ENCODE measurements at places on chromosomes 6 and 20.

GRCh38 chr6:116419069-116419786 is 41.9 kb upstream of the CALHM6 start:
- DNase-seq, result no peak

- DNase-seq, result no peak
Observed at GRCh38 chr20:1867495-1868260, 27.5 kb upstream of the SIRPA start.

DNA sequence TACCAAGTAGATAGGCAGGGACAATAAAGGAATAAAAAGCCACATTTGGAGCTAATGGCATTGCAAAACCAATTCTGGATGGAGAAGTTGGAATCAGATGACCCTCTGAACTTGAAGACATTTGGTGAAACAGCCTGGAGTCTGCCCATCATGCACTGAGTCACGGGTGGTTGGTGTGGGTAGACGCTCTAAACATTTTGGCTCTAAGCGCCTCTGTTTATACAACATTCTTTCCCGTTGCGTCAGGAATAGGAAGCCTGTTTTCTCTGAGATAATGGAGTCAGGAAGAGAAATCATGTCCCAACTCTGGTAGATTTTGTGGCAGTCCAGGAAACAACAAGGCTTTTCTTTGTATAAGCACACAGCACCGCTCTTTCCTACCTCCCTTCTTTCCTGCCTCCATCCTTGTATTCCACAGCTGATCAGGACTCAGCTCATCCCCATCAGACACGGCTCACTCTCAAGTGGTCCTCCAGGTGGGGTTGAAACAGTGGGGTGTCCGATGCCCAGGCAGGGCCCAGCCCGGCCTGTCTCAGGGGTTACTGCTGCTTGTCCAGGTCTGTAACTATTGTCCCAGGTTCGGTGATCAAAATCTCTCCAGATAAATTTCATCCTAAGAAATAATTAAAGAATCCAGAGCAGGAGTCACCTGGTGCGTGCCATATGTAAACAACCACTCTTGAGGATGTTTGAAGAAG is 12.1 kb upstream of the RAMACL start:
- DNase-seq, result peak; percentile 37

DNA sequence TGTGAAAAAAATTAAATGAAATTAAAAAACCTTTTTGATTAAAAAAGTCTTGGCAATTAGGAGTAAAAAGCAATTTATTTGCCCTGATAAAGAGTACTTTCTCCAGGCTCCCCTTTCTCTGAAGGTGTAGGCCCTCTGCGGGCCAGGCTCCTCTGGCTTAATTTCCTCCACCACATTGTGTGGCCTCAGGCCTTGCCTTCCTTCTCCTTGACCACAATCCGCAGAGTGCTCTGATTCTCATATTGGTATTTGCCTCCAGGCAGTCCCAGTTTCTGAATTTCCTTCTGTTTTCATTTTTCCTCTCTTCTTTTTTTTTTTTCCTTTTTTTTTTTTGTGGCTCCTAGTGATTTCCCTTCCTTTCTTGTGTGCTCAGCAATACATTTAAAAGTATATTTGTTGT is 96.4 kb downstream of the AIG1 start:
- no peak for DNase-seq

GRCh38 chr6:6246544-6246943 is 73.9 kb downstream of the F13A1 start:
- no peak for DNase-seq

- no peak for DNase-seq
Observed at GRCh38 chr20:62321521-62321948, 18.7 kb downstream of the ADRM1 start.

DNA sequence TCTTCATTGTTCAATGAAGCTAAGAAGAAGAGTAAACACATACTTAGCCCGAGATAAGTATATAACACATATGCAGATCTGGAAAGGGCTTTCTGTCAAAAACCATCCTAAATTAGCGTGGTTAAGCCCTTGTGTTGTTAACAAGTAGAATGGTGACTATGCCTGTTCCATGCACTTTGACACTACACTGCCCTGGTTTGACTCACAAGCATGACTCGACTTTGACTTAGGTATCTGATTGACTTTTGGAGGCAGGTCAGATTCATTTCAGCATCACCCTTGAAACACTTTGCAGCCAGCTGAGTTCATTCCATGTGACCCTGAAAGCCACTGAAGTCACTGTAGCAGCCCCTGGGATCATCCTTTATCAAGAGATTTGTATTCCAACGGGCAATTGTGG is 239.8 kb downstream of the TBX18 start:
- no peak for DNase-seq

- no peak for DNase-seq
Observed at GRCh38 chr20:58523072-58523970, 8.1 kb upstream of the APCDD1L start.

DNA sequence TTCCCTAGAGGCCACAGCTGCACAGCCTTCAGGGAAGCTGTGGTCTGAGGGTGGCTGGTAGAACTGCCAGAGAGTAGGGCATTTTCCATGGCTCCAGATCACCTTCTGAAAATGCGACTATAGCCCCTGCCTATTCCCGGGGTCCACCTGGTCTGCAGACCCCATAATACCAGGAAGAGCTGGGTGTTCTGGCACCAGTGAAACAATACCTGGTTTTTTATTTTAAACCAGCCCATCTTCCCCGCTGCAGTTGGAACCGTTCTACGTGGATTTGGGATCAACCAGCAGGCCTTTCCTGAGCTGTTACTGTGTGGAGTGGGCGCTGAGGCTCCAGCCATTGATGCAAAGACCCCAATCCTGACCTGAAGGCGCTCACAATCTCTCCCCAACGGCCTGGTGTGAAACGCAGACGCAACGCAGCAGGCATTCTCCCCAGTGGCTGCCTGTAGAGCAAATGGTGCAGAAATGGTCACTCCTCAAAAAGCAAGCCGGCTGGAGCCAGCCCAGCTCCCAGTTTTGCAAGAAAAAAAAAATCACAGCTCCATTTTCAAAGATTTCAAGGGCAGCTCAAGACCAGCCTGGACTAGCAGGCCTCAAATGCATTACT is 11.3 kb downstream of the NPEPL1 start:
- DNase-seq, result no peak

GRCh38 chr20:44370639-44371218 is 15.2 kb downstream of the HNF4A start:
- DNase-seq, result no peak

GRCh38 chr6:158544428-158544827 is 15.5 kb upstream of the TMEM181 start:
- DNase-seq, result no peak

GRCh38 chr6:13488015-13488895 is 855 bp upstream of the GFOD1 start:
- no peak for DNase-seq

GRCh38 chr6:142797159-142797558 is 147.8 kb downstream of the HIVEP2 start:
- no peak for DNase-seq

- no peak for DNase-seq
Observed at GRCh38 chr6:133208183-133208755, 32.9 kb upstream of the EYA4 start.

DNA sequence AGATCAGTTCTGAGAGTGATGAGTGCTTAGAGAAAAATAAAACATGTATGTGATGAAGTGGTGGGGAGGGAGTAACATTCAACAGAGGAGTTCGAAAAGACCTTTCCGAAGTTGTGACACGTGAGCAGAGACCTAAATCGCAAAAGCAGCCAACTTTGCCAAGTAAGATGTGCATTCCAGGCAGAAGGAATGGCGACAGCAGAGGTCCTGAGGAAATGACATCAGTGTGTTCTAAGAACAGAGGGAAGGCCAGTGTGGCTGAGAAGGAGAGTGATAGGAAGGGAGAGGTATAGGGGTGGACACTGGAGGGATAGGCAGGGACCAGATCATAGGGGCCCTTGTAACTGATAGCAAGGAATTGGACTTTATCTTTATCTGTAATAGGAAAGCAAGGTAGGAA is 51.3 kb downstream of the ADAT2 start:
- DNase-seq, result no peak

GRCh38 chr6:37779111-37779800 is 40.3 kb upstream of the ZFAND3 start:
- DNase-seq, result no peak

DNA sequence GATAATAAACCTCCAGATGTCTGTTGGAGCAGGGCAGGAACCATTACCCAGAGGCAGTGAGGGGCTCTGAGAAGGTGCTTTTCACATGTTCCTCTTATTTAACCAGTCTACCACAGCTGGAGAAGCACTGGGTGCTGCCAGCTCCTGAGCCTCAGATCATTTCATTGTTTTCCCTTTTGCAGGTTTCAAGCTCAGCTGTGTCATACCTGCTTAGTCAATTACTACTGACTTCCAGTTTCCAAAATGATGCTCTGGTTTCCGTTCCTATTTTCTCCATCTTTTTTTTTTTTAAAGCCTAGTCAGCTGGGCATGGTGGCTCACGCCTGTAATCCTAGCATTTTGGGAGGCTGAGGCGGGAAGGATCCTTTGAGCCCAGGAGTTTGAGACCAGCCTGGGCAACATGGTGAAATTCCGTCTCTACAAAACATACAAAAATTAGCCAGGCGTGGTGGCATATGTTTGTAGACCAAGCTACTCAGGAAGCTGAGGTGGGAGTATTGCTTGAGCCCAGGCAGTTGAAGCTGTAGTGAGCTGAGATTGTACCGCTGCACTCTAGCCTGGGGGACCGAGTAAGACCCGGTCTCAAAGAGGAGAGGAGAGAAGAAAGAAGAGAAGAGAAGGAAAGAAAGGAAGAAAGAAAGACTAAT is 6.7 kb downstream of the FLOT1 start:
- DNase-seq, result no peak

- DNase-seq, result no peak
Observed at GRCh38 chr6:71486461-71486860, 197.8 kb downstream of the OGFRL1 start.

GRCh38 chr6:168288781-168289570 is 30.6 kb downstream of the DACT2 start:
- no peak for DNase-seq

DNA sequence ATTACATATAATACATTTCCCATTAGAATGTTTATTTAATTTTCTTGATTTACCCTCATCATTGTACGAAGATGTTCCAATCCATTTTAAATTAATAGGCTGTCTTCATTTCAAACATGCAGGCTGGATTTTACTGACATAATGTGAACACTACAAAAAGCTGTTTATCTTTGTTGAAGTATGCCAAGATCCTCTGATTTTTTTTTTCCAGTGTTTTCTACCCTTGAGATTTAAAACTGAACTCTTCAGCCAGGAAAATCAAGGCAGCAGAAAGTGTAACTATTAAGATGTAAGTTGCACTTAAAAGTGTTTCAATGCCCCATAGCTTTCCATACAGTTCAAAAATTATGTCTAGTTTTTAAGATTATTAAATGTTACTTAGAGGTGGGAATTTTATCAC is 43.5 kb downstream of the PRKN start:
- DNase-seq, result no peak

GRCh38 chr6:142653710-142654420 is 291.1 kb downstream of the HIVEP2 start:
- DNase-seq, result no peak

- no peak for DNase-seq
Observed at GRCh38 chr6:72425003-72425681, 196.7 kb upstream of the KCNQ5 start.

DNA sequence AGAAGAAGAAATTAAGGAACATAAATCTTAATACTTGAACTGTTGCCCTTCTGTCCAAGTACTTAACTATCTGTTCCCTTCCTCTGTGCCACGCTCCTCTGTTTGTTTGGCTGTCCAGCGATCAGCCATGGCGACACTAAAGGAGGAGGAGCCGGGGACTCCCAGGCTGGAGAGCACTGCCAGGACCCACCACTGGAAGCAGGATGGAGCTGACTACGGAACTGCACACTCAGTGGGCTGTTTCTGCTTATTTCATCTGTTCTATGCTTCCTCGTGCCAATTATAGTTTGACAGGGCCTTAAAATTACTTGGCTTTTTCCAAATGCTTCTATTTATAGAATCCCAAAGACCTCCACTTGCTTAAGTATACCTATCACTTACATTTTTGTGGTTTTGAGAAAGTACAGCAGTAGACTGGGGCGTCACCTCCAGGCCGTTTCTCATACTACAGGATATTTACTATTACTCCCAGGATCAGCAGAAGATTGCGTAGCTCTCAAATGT is 17.1 kb downstream of the IRF4 start:
- DNase-seq, result no peak

GRCh38 chr6:24019830-24020229 is 106.2 kb upstream of the NRSN1 start:
- DNase-seq, result no peak

GRCh38 chr6:26232940-26233648 is 131.9 kb upstream of the BTN3A2 start:
- DNase-seq, result no peak

DNA sequence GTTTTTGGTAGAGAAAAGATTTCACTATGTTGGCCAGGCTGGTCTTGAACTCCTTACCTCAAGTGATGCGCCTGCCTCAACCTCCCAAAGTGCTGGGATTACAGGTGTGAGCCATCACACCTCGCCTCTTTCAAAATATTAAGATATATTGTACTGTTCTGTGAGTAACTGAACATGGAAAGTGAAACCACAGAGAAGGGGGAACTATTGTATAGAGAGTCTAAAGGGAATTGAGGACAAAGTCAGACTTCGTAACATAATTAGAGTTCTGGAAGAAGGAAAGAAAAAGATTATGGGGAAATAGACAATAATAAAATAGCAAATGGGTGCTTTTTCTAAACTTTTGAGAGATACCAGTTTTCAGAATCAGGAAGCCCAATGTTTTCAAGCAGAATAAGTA is 17.4 kb upstream of the AKAP7 start:
- DNase-seq, result peak; percentile 39

DNA sequence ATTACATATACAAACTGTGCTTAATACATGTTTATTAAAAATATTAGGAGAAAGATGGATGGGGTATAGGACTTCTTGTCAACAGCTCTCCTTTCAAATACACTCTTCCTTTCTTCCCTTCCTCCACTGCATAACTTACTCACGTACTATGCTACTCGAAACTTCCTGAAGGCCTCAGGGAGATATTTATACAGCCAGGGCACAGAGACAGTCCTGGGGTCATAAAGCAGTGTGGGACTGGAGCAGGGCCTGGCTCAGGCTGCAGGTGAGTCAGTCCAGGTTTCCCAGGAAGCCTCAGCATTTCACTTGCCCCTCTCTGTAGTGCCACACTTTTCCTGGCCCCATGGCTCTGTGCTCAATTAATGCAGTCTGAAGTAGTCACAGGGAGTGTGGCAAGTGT is 157.0 kb downstream of the UBE3D start:
- no peak for DNase-seq

DNA sequence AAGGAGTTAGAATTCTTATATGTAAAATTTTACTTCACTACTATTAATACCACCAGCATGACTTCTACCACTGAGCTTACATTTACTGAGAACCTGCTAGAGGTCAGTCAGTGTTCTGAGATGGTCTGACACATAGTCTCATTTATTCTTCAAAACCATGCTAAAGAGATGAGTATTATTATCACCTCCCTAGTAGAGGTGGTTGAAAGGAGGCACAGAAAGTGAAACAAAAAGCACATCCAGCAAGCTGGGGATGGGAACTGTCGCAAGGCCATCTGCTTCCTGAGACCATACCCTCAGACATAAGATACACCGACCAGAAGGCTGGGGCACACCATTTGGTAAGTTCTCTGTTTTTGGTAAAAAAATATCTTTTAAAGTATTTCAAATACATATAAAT is 137.7 kb downstream of the INSM1 start:
- no peak for DNase-seq

GRCh38 chr20:57795342-57795697 is 85.5 kb upstream of the PMEPA1 start:
- no peak for DNase-seq

- DNase-seq, result no peak
Observed at GRCh38 chr6:23027281-23027680, 457.9 kb downstream of the HDGFL1 start.

Measured in bone marrow (tissue), 2 donors.